Upper lobe of right lung (tissue), 1 donor: ENCODE measurements at places on chromosomes 4 and X. TPM values are rescaled to one million over a fixed set of nuclear protein-coding genes. Genes with fewer than 3 reads are reported as not detected.

GRCh38 chr4:7857238-7857701 lies 82.4 kb downstream of the AFAP1 start:
- peaks cover 11% of the 10 kb centered on the region for H3K36me3 ChIP-seq
- H3K27me3 ChIP-seq: no peaks in the 10 kb centered on the region
- DNase-seq: no peak
- no peak overlapping the region for H3K27ac ChIP-seq
- no peak overlapping the region for H3K4me3 ChIP-seq

GRCh38 chr4:169119536-169119935 lies 109.5 kb upstream of the CBR4 start:
- H3K27ac ChIP-seq: no peak overlapping the region
- H3K36me3 ChIP-seq: peaks cover 44% of the 10 kb centered on the region
- H3K4me1 ChIP-seq: peaks cover 5% of the 10 kb centered on the region
- no peak for DNase-seq
- no peaks in the 10 kb centered on the region for H3K27me3 ChIP-seq

DNA sequence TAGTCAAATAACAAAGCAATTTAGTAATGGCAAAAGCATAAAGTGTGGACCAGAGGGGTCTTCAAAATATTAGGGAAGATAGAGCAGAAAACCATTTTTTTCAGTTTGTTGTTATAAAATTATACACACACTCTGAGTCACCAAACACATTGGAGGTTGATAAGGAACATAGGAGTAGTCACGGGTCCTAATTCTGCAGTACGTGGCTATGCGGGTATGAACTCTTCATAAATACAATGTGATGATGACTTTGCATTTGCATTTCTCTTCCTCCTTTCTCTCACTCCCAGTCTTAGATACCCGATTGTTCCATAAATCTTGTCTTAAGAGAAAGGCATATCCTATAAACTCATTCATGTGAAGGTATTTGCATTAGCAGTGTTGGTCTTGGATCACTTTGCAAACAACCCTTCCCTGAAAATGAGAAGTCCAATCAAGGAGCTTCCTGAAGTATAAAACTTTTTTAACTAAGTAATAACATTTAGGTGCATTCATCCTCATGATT lies 223.6 kb downstream of the PALLD start:
- H3K4me1 ChIP-seq: peaks cover 27% of the 10 kb centered on the region
- no peak overlapping the region for H3K27ac ChIP-seq
- no peaks in the 10 kb centered on the region for H3K36me3 ChIP-seq
- DNase-seq: no peak
- no peaks in the 10 kb centered on the region for H3K27me3 ChIP-seq
- no peak overlapping the region for H3K4me3 ChIP-seq

GRCh38 chr4:128308986-128309385 lies 21.4 kb upstream of the PGRMC2 start:
- no peaks in the 10 kb centered on the region for H3K36me3 ChIP-seq
- H3K4me3 ChIP-seq: no peak overlapping the region
- H3K27ac ChIP-seq: no peak overlapping the region
- no peaks in the 10 kb centered on the region for H3K4me1 ChIP-seq

ASIC5 gene
- not detected for total RNA-seq

- no peak for DNase-seq
- no peaks in the 10 kb centered on the region for H3K36me3 ChIP-seq
- H3K4me3 ChIP-seq: no peak overlapping the region
- no peaks in the 10 kb centered on the region for H3K4me1 ChIP-seq
- H3K27ac ChIP-seq: no peak overlapping the region
- no peaks in the 10 kb centered on the region for H3K27me3 ChIP-seq
Measured at GRCh38 chrX:25600776-25601175, 537.4 kb upstream of the MAGEB18 start.

TMEM35A gene
- total RNA-seq: 1.5 TPM

RRH gene
- not detected for total RNA-seq

DNA sequence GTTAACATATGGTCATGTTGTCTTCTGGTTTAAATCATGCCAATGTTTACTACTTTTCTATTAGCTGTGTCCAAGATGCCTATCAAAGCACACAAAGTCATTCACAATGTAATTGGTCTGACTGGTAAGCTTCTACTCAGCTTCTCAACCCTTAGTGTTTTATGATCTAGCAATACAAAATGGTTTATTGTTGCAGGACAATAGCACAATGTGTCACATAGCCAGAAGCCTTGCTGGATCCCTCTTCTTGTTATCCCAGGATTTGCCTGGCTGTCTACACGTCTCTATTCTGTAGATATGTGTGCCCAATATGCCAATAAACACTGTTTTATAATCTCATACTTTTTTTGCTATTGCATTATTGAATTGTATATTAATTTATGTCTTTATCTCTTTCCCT lies 1111.0 kb upstream of the AGA start:
- no peak overlapping the region for H3K27ac ChIP-seq
- H3K4me3 ChIP-seq: no peak overlapping the region
- H3K27me3 ChIP-seq: no peaks in the 10 kb centered on the region
- no peaks in the 10 kb centered on the region for H3K36me3 ChIP-seq
- no peaks in the 10 kb centered on the region for H3K4me1 ChIP-seq

FAM47A gene
- not detected for total RNA-seq

GPR50 gene
- total RNA-seq: not detected
